Activated CD4-positive, CD25-positive, alpha-beta regulatory T cell treated with anti-CD3 and anti-CD28 coated beads, Interleukin-2, amount 50 U/mL, for 16 hours (primary cell): ENCODE measurements at places on chromosomes 5 and 9.

DNA sequence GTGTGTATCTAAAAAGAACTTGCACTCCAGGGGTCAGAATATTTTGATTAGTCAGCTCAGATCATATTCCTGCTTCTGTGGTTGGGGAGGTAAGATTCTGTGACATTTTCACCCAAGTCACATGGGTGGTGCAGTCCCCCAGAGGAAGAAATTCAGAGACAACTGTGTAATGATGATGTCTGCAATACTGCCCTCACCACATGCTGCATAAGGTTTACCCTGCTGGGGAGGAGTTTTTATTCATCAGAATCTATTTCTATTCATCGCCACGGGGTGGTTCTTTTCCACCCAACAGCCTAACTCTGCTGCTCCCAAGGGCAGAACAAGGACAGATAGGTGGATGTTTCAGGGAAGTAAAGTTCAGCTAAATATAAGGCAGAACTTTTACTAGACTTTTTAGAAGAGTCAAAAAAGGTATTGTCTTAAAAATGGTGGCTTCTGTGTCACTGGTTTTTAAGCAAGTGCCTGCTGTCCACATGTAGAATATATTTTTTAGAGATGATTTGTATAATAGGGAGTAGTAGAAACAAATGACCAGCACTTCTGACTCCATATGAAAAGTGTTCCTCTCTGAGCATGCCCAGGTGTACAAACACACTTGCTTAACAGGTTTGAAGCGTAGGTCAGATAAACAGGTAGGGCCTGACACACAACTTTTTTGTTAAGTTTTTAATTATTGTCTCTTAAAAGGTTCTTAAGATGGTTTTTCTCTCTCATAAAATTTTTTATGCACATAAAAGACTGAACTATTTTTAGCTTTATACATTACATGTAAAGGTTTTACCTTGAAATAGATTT is 352.7 kb downstream of the LRRC70 start:
- DNase-seq, result no peak

GRCh38 chr9:4689687-4690104 is 10.3 kb downstream of the CDC37L1 start:
- no peak for DNase-seq

DNA sequence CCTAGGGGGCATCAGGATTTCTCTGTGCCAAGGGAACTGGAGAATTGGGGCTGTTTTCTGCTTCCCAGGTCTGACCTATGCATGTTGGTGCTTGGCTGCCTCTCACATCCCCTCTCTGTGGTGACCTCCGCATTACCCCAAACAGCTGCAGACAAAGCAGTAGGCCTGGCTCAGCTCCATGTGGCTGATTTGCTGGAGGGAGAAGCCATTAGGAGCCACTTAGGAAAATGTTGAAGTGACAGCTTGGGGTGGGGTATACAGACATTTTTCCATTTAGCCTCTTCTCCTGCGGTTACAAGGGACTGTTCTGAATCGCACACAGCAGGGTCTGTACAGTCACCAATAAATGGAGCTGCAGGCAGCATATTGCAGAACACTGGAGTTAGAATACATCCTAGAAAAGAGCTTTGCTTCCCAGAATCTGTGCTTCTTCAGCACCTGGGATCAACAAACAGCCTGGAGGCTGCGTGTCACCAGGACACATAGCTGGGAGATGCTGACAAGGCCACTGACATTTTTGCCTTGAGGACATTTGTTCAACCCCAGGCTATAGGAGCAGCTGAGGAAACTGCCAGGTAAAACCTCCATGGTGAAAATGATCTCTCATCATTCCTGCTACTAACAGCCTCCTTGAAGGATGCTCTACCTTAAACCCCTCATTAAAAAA is 335.3 kb downstream of the DIRAS2 start:
- no peak for DNase-seq

DNA sequence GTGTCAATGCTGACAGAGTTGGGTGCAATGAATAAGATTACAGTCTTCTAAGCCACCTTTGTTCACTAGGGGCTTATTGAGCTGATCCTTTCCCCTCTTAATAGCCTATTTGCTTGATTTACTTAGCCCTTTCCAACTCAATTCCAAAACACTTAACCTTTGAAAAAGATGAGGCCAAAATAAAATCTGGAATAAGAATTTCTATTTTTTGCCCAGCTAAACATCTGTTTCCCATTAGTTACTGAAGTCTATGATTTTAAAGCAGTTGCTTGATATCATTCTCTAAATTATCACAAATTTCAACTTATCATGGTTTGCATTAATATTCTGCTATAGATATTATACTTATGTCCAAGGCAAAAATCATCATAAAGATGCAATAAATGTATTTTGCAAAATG is 1272.0 kb upstream of the ACO1 start:
- no peak for DNase-seq

GRCh38 chr9:112360047-112360804 is 19.7 kb upstream of the HSDL2 start:
- no peak for DNase-seq
